Muscle of back (tissue), 13 donors: ENCODE measurements at places on chromosomes 5 and 9.

GRCh38 chr5:15344954-15345353 lies 155.0 kb upstream of the FBXL7 start:
- DNase-seq: no peak

DNA sequence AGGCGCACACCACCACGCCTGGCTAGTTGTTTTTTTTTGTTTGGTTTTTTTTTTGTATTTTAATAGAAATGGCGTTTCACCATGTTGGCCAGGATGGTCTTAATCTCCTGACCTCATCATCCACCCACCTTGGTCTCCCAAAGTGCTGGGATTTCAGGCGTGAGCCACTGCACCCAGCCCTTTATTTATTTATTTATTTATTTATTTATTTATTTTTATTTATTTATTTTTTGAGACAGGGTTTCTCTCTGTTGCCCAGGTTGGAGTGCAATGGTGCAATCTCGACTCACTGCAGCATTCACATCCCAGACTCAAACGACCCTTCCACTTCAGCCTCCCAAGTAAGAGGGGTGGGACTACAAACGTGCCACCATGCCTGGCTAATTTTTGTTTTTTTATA lies 63.0 kb upstream of the ADAMTSL1 start:
- DNase-seq: no peak

- DNase-seq: peak; percentile 16
These were observed 57.3 kb downstream of the ZFR start for GRCh38 chr5:32387211-32387610.

DNA sequence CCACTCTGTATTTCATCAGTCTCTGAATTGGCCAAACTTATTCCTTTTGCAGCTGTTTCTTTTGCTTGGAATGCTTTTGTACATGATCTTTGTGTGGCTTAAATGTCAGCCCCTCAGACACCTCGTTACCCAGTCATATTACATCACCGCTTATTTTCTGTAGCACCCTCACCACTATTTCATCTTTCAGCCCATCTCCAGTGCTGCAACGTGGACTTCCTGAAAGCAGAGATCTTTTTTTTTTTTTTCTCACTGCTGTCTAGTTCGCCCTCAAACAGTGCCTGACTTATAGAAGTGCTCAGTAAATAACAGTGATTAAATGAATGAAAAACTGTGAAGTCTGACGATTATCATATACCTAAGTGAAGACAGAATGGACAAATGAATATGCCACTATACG lies 835 bp downstream of the SRA1 start:
- DNase-seq: no peak
